Peyer's patch (tissue), 4 donors: ENCODE measurements at places on chromosomes 6 and 20. TPM values are rescaled to one million over a fixed set of nuclear protein-coding genes. Genes with fewer than 3 reads are reported as not detected.

- H3K27ac ChIP-seq, result no peak overlapping the region
- no peaks in the 10 kb centered on the region for H3K36me3 ChIP-seq
- DNase-seq, result no peak
- no peaks in the 10 kb centered on the region for H3K27me3 ChIP-seq
Measured at GRCh38 chr6:17870300-17871188, 116.9 kb downstream of the KIF13A start.

- H3K27ac ChIP-seq, result no peak overlapping the region
- DNase-seq, result no peak
- H3K27me3 ChIP-seq, result no peaks in the 10 kb centered on the region
Measured at GRCh38 chr6:139482287-139482686, 107.8 kb upstream of the CITED2 start.

DNA sequence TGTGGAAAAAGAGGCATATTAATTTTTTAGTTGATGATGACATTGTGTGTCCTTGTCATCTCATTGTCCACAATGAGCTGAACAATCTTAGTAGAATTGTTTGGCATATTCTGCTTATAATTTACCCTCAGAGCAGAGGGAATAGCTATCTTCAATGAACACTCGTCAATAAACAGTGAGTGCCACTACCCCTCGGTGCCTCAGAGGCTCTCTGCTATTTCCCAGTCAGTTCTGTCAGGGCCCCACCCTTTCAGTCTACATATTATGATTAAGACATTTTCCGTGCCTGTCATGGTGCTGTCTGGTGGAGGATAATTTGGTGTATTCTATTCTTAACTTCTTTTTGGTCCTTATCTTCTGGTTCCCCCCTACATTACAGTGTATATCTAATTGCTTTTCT lies 31.2 kb downstream of the NUS1 start:
- DNase-seq, result no peak
- no peaks in the 10 kb centered on the region for H3K27me3 ChIP-seq
- H3K4me1 ChIP-seq, result no peaks in the 10 kb centered on the region

GRCh38 chr6:3759646-3760232 lies 8.2 kb upstream of the PXDC1 start:
- H3K27ac ChIP-seq, result no peak overlapping the region
- H3K36me3 ChIP-seq, result no peaks in the 10 kb centered on the region
- H3K4me1 ChIP-seq, result no peaks in the 10 kb centered on the region
- no peak overlapping the region for H3K4me3 ChIP-seq
- H3K27me3 ChIP-seq, result no peaks in the 10 kb centered on the region
- no peak for DNase-seq

DNA sequence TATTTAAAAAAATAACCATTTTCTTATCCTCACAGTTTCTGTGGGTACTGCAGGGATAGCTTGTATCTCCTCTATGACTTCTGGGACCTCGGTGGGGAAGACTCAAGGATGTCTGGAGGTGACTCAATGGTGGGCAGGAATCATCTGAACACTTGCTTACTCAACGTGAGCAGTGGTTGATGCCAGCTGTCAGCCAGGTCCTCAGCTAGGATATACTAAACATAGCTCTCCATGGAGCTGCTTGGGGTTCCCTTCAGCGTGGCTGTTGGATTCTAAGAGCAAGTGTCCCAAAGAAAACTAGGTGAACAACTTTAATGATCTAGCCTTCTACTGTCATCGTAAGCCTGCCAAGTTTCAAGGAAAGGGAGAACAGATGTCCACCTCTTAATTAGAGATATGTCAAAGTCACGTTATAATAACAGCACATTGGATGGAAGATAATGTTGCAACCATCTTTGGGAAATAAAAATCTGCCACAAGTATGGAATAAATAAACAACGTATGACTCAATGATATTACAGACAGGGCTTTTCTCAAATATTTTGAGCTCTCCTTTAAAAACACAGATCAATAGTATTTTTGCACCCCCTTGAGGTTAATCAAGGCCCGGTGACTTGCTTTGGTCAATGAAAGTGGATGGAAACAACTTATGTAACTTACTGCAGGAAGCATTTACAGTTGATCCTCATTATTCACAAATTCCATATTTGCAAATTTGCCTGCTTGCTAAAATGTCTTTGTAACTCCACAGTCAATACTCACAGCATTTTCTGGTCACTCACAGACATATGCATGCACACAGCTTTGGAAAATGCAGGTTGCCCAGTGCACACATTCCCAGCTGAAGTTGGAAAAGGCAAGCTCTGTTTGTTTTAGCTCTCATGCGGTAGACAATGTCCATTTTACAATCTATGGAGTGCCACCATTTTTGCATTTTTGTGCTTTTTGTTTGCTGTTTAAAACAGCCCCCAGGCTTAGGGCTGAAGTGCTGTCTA lies 6.6 kb upstream of the HEBP2 start:
- no peak for DNase-seq
- H3K36me3 ChIP-seq, result no peaks in the 10 kb centered on the region
- no peak overlapping the region for H3K4me3 ChIP-seq
- no peak overlapping the region for H3K27ac ChIP-seq
- H3K27me3 ChIP-seq, result no peaks in the 10 kb centered on the region

DNA sequence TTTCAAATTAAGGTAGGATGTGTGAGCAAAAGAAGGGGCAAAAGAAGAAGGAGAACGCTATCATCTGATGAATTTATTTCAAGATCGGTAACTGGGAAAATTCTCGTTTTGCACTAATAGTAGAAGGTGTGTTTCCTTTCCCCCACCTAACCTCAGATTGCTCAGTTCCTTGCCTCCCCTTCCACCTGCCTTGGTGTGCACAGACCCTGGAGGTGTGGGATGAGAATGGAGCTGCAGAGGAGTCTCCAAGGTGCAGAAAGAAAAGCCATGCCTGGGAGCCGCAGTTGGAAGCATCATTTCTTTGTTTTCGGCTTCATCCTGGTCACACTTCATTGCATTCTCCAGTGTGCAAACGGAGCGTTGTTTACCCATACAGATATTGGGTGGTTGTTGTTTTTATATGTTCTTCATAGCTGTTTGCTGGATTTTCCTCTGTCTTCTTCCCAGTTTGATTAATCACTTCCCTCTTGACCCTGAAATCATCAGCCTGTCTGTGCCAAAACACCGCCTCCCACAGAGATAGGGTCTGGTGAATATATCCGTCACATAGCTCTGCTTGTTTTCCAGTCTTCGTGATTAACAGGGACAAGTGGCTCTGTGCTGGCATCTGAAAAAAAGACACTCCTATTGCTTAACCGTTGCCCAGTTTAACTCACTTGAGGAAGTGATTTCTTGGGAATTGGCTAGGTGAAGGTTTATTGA lies 40.2 kb upstream of the NEDD9 start:
- peak overlapping the region; percentile 27 for H3K4me3 ChIP-seq
- no peaks in the 10 kb centered on the region for H3K27me3 ChIP-seq
- no peaks in the 10 kb centered on the region for H3K4me1 ChIP-seq
- DNase-seq, result peak; percentile 69

DNA sequence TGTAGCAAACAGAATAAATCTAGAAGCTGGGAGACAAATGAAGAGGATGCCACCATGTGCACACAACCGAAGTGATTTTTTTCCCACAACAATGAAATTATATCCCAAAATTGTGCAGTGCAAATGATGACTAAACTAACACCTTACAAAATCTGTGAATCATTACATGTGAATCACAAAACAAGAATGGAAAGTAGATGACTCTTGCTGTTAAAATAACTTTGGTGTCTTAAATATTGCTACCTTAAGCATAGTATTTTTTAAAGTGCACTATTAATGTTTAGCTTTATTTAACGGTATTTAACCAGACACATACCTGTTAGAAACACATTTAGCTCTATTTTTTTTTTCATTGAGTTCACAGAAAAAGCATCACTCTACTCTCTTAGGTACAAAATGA lies 190.8 kb downstream of the TBC1D32 start:
- H3K27me3 ChIP-seq, result no peaks in the 10 kb centered on the region
- no peak overlapping the region for H3K27ac ChIP-seq
- no peaks in the 10 kb centered on the region for H3K36me3 ChIP-seq
- no peak overlapping the region for H3K4me3 ChIP-seq

- H3K36me3 ChIP-seq, result no peaks in the 10 kb centered on the region
- H3K4me1 ChIP-seq, result no peaks in the 10 kb centered on the region
- H3K27me3 ChIP-seq, result no peaks in the 10 kb centered on the region
- no peak overlapping the region for H3K4me3 ChIP-seq
- no peak overlapping the region for H3K27ac ChIP-seq
Measured at GRCh38 chr6:159981071-159981402, 12.2 kb downstream of the IGF2R start.

DNA sequence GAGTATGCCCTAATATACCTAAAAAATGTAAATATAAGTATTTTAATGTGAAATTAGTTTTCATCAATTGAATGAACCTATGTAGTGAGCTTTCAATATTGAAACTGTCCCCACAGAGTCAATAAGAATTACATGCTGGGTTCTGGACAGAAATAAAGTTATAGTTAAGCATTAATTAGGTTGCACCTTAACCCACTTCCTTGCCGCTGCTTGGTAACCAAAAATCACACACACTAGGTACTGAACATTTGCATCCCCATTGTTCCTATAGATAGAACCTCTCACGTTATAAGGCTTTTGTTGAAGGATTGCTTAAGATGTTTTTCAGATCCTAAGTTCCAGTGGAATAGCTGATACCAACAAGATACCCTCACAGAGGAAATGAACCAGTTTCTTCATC lies 237.1 kb upstream of the OPRM1 start:
- H3K36me3 ChIP-seq, result no peaks in the 10 kb centered on the region
- no peak overlapping the region for H3K4me3 ChIP-seq
- no peak for DNase-seq
- no peaks in the 10 kb centered on the region for H3K4me1 ChIP-seq
- H3K27me3 ChIP-seq, result no peaks in the 10 kb centered on the region
- H3K27ac ChIP-seq, result no peak overlapping the region

DNA sequence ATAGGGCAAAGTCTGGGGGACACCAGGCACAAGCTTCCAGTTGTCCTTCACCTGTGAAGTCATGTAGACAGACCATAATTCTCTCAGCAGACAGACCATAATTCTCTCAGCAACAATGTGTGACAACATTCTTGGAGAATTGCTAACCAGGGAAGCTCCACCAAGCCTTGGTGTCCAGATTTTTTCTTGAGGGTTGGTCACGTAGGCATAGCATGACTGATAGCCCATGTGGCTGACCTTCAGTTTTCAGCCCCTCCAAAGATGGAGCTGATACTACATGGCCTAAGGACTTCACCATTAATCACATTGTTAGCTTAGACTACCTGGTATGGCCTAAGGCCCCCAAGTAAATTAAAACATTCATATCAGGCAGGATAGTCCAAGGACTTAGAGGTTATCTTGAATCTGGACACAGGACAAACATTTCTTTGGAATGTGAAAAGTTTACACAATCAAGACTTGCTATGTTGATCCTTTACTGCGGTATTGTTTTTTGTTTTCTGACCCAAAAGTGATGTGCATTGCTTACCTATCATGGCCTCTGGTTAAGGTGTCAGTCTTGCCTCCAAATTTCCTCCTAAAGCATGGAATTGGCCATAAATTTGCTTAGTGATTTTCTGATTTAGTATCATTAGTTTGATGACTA lies 76.9 kb downstream of the CEP57L1 start:
- no peaks in the 10 kb centered on the region for H3K4me1 ChIP-seq
- H3K36me3 ChIP-seq, result no peaks in the 10 kb centered on the region
- no peaks in the 10 kb centered on the region for H3K27me3 ChIP-seq
- no peak overlapping the region for H3K4me3 ChIP-seq

GRCh38 chr6:144335914-144336313 lies 50.8 kb downstream of the UTRN start:
- no peak for DNase-seq
- H3K27me3 ChIP-seq, result no peaks in the 10 kb centered on the region
- no peak overlapping the region for H3K4me3 ChIP-seq
- H3K36me3 ChIP-seq, result no peaks in the 10 kb centered on the region
- peak overlapping the region; percentile 74 for H3K27ac ChIP-seq
- H3K4me1 ChIP-seq, result no peaks in the 10 kb centered on the region

GRCh38 chr6:150068151-150068550 lies 770 bp downstream of the ULBP3 start:
- H3K27me3 ChIP-seq, result no peaks in the 10 kb centered on the region
- no peaks in the 10 kb centered on the region for H3K4me1 ChIP-seq
- DNase-seq, result no peak
- peak overlapping the region; percentile 65 for H3K4me3 ChIP-seq

- no peak overlapping the region for H3K4me3 ChIP-seq
- no peaks in the 10 kb centered on the region for H3K4me1 ChIP-seq
- H3K36me3 ChIP-seq, result no peaks in the 10 kb centered on the region
- no peak for DNase-seq
- H3K27ac ChIP-seq, result no peak overlapping the region
- H3K27me3 ChIP-seq, result no peaks in the 10 kb centered on the region
Measured at GRCh38 chr6:15331143-15331542, 85.3 kb downstream of the JARID2 start.

- H3K27me3 ChIP-seq, result no peaks in the 10 kb centered on the region
- no peak for DNase-seq
- no peaks in the 10 kb centered on the region for H3K36me3 ChIP-seq
Measured at GRCh38 chr20:40547483-40548091, 141.4 kb downstream of the MAFB start.

DNA sequence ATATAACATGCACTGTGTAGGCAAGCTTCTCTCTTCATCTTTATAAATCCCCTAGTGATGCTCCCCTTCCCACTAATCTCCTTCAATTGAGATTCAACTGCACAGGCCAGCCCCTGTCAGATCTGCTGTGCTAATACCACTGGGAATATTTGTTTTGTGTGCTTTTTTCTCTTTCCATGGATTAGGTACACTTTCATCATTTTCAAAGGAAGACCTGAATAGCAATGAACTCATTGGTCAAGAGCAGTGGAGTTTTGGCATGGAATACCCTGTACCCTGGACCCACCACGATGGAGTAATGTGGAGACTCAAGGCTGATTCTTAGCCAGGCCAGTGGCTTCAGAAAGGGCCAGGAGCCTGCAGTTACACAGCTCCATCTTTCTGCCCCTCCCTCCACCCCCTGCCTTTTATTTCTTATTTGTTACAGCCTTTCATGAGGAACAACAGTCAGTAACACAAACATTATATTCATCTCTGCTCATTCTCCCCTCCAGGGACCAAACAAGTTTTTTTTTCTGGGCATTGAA lies 75.4 kb upstream of the KCNG1 start:
- no peaks in the 10 kb centered on the region for H3K36me3 ChIP-seq
- no peak overlapping the region for H3K27ac ChIP-seq
- DNase-seq, result no peak
- H3K4me3 ChIP-seq, result peak overlapping the region; percentile 40
- no peaks in the 10 kb centered on the region for H3K27me3 ChIP-seq

GRCh38 chr20:54209216-54209813 lies 1.4 kb downstream of the PFDN4 start:
- peak overlapping the region; percentile 98 for H3K4me3 ChIP-seq
- no peaks in the 10 kb centered on the region for H3K36me3 ChIP-seq
- DNase-seq, result no peak
- no peaks in the 10 kb centered on the region for H3K27me3 ChIP-seq
- no peak overlapping the region for H3K27ac ChIP-seq
- peaks cover 13% of the 10 kb centered on the region for H3K4me1 ChIP-seq

GRCh38 chr6:153117986-153118879 lies 12.8 kb downstream of the RGS17 start:
- H3K27me3 ChIP-seq, result no peaks in the 10 kb centered on the region
- no peak overlapping the region for H3K27ac ChIP-seq
- no peak for DNase-seq
- no peaks in the 10 kb centered on the region for H3K4me1 ChIP-seq

Gene C6orf52
- not detected for total RNA-seq

Gene NOX3
- total RNA-seq, result not detected

Gene PRPH2
- 0.67 TPM for total RNA-seq

Gene TP53TG5
- not detected for total RNA-seq

Gene MUC22
- total RNA-seq, result not detected
